ENCODE measurements at places on chromosomes 11 and 22.
A peak's percentile ranks its signal among the peaks of the same experiment; 100 is the strongest.

GRCh38 chr11:110614031-110614430, 98.2 kb downstream of the ARHGAP20 start:
- no peak for DNase-seq

DNA sequence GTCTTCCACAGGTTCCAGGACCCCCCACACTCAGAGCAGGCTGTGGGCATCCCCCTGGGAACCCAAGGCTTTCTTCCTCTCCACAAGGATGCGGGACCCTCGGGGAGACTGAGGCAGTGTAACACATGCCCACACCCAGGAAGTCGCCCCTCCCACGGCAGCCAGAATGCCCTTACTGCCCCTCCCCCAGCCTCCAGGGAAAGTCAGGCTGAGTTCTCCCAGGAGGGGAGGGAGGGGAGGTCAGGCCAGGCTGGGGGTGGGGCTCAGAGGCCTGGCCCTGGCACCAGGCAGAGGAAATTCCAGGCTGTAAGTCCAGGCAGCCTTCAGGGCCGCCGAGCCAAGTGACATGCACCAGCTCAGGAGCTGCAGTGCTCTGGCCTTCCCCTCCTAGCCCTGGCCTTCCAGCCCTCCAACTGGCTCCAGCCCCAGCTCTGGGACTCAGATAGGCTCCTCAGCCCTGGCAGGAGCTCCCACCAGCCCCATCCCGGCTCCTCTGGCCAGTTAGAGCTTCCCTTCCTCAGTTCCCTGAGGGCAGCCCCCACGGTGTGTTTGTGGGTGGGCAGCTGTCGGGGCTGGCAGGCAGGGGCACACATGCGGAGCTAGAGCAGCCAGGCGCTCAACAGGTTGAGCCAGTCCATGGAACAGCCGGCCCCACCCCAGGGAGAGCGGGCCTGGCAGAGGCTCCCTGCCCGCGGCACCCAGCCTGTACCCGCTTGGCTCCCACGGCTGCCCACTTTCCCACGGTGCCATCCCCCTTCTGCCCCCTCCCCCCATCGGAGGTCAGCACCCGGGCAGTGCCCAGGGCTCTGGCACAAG, 3.6 kb downstream of the BCL9L start:
- no peak for DNase-seq

GRCh38 chr22:39534092-39534506, 1.6 kb upstream of the RPS19BP1 start:
- no peak for DNase-seq

GRCh38 chr22:23072911-23073491, 2.7 kb downstream of the GNAZ start:
- no peak for DNase-seq

DNA sequence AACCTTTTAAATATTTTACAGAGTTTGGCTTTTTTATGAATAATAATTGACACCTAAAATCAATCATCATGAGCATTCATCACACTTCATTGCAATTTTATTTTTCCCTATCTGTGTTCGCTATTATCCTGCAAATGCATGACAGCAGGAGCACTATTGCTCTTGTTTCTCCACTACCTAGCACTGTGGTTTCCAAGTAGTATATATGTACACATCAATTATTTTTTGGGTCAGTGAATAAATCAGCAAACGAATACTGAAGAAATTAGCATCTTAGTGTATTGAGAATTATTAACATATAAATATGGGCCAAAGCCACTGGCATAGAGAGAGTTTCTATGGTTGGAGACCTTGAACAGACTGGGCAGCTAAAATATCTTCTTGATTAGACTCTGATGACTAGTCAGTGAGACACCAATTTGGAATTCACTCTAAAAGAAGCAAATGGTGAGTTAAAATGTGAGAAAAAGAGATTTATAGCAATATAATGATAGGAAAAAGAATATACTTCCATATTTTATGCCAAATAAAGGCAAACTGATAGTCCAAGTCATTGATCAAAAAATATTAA, 731.1 kb upstream of the LUZP2 start:
- no peak for DNase-seq

DNA sequence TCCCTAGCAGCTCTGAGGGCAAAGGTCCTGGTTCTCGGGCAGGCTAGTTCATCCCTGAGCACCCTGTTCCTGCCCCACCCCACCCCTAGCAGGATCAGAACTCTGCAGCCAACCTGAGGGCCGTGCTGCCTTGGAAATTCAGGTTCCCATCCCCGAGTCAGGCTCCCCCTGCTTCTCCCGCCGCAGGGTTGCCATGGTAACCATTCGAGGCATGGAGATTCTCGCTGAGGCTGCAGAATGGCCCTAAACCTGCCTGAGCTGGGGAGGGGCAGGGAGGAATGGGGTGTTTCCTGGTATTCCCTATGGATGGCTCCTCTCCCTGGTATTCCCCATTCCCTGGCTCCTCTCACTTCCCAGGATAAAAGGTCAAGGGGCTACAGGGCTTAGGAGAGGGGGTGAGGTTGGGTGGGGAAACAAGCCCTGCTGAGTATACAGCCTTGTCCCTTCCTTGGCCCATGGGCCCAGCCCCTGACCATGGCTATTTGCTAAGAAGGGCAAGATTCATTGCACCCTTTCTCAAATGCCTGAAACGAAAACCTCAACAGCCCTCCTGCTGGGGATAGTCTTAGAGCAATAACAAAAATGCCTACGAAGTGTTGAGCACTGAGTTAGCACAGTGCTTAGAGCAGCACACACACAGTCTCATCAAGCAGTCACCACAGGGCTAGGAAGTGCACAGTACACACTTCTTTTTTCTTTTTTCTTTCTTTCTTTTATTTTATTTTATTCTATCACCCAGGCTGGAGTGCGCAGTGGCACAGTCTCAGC, 58.7 kb downstream of the CHST1 start:
- DNase-seq, result no peak

DNA sequence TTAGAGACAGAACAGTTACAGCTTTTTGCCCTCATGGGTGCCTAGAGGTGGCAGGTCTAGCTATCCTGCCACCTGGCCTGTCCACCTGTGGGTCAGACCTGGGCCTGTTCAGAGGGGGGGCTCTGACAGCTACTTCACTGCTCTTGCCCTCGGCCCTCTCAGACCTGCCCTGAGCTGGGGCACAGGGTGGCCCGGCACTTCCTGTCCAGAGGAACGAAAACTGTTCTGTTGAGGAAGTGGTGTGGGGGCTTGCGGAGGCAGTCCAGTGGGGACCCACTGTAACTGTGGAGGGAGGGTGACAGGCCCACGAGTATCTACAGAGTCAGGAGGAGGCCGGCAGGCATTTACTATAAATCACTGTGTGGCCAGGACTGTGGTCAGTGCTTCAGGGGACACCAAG, 16.2 kb downstream of the TESMIN start:
- DNase-seq, result no peak

DNA sequence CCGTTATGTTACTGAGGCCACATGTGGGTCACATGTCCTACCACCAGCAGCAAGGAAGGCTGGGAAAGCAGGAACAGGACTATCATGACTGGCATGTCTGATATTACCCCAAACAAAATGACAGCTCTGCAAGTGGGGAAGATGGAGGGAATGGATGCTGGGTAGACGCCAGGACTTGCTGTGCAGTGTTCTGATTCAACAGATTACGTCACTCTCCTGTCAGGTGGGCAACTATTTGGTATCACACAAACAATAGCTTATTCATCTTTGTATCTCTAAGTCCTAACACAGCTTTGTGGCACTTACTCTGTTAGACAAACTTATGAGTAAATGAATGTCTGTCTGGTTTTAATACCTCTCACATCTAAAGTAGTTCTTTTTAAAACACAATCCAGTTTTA, 105.2 kb downstream of the SPON1 start:
- DNase-seq, result no peak

GRCh38 chr11:108963118-108963517, 298.2 kb downstream of the DDX10 start:
- no peak for DNase-seq

DNA sequence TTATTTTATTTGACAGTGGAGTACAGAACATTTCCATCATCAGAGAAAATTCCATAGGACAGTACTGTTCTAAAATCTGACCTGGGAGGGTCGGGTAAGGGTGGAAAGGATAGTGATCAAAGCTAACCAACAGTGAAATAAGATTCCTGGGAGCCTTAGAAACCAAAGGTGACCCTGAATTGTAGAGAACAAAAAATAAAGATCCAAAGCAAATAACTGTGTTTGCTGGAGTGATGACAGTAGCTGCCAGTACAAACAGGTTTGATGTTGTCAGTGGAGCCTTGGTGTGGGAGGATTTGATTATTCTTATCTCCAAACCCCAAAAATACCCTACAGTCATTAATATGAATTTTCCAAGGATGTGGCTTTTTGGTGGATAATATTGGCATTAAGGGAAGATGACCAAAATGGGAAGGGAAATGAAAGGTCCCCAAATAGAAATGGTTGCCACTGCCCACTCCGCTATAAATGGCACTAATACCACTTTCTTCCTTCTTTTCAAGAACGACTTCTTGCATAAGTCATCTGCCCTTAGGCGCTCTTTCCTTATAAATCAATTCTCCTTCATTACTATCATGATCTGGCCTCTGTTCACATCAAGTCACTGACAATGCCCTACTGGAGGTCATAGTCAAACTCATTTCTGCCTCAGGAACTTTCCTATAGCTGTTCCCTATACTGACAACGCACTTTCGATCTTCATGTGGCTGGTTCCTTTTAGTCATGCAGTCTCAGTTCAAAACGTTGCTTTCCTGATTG, 44.4 kb downstream of the EHF start:
- DNase-seq, result no peak

DNA sequence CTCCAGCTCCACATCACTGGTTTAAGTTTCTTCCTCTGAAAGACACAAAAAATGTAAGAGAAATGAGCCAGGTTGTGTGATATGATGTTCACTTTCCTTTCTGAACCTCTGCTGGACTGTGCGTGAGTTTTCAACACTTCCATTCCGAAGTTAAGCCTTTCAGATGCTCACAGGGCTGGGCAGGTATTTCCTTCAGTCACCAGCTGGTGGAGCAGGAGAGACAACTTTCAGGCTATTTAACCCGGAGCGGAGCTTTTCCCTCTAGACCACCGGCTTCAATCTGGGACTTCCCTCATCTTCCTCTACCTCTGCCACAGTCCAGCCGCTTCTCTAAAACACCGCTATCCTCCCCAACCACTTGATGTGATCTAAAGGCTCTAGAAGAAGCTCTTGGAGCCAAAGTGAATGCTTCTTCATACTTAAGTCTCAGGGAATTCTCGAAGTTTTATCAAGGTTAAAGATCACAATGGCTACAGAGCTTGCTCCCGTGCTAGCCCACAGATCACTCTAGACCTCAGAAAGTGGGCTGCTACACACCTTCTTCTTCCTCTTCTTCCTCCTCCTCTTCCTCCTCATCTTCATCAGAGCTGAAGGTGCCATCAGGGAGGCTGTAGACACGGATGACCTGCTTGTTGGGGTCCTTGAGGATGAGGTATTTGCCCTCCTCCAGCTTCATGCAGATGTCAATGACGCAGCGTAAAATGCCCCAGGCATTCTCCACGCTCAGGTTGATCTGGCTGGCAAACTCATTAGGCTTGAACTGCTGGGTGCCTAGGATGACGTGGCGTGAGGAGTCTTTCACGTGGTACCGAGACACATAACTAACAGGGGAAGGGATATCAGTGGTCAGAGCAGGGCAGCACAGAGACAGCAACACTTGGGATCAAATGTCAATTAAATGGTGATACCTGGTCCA, 4.4 kb upstream of the FOXRED2 start:
- peak; percentile 22 for DNase-seq

DNA sequence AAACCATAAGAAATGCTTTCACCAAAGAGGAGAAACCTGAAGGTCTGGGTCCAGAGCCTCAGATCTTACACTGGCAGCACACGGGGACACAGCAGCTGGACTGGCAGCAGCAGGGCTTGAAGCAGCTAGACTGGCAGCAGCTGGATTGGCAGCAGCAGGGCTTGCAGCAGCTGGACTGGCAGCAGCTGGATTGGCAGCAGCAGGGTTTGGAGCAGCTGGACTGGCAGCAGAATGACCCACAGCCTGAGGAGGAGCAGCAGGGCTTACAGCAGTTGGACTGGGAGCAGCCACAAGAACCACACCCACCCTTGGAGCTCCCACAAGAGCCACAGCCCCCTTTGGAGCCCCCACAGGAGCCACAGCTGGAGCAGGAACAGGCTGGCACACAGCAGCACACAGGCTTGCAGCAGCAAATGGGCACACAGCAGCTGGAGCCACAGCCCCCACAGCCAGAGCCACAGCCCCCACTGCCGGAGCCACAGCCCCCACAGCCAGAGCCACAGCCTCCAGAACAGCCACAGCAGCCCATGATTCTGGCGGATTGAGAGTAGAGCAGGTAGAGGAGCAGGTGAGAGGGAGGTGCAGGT, at the start of gene KRTAP5-11:
Gene KRTAP5-11 (minus strand): TSS at position 567 of the 587 bp plus-strand sequence. CDS start 38 bp downstream, at position 529.
- no peak for DNase-seq

GRCh38 chr11:75467311-75467710, 34.3 kb upstream of the KLHL35 start:
- DNase-seq, result no peak

DNA sequence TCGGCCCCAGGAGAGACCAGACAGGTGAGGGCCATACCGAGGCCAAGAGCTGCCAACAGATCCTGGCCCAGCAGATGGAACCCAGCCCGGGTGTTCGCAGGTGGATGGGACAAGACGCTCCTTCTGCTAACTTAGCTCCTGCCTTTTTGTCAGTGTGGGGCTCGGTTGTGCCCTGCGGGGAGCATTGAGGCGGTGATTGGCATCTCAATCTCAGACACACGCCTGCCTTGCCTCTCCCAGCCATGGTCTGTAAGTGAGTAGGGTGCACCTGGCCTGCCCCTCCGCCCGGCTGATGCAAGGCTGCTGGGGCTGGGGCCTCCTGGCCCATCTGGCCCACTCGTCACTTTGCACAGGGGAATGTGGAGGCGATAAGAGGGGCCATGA, 350.1 kb downstream of the TBC1D22A start:
- DNase-seq, result no peak

DNA sequence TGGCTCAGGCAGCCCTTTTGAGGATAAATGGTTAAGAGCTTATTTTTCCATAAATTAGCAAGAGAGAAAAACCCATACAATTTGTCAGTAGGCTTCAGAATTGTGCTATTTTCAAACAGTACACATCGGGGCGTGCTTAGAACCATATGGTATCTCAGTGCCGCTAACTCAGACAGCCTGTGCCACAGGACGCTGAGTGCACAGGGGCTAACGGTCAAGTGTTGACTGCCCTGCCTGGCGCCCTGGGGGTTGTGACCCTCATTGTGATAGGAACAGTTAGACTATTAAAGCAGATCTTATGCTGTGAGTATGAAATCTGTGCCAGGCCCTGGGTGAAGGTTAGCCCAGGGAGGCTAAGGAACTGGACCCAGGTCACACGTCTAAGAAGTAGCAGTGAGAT, 1519.7 kb downstream of the BRD1 start:
- DNase-seq, result no peak

DNA sequence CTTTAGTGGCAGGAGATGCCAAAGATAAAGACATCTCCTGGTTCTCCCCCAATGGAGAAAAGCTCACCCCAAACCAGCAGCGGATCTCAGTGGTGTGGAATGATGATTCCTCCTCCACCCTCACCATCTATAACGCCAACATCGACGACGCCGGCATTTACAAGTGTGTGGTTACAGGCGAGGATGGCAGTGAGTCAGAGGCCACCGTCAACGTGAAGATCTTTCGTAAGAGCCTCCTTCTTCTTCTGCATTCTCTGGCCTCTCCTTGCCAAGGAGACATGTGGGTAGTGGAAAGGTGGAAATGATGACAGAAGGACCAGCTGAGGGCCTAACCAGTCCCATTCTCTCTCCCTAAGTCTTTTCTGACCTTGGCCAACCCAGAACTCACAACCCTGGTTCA, 110.1 kb upstream of the TTC12 start:
- DNase-seq, result no peak

GRCh38 chr11:124865902-124866851, 945 bp downstream of the ROBO3 start:
- DNase-seq, result peak; percentile 46

GRCh38 chr11:77309401-77310085, 8.1 kb upstream of the GDPD4 start:
- DNase-seq, result no peak

GRCh38 chr11:9893474-9893873, 229.6 kb downstream of the SWAP70 start:
- no peak for DNase-seq

Measured in stimulated activated CD4-positive, alpha-beta T cell treated with anti-CD3 and anti-CD28 coated beads, Interleukin-15, amount 100 ng/mL, for 48 hours (primary cell).